ENCODE measurements at places on chromosomes 7 and 10. TPM values are rescaled to one million over a fixed set of nuclear protein-coding genes. Genes with fewer than 3 reads are reported as not detected.

Gene GRID1
- total RNA-seq, result 1.9 TPM

GRCh38 chr10:76733441-76733936 is 904.1 kb downstream of the KCNMA1 start:
- no peak for DNase-seq

- DNase-seq, result no peak
Observed at GRCh38 chr10:119269737-119270136, 62.4 kb downstream of the GRK5 start.

DNA sequence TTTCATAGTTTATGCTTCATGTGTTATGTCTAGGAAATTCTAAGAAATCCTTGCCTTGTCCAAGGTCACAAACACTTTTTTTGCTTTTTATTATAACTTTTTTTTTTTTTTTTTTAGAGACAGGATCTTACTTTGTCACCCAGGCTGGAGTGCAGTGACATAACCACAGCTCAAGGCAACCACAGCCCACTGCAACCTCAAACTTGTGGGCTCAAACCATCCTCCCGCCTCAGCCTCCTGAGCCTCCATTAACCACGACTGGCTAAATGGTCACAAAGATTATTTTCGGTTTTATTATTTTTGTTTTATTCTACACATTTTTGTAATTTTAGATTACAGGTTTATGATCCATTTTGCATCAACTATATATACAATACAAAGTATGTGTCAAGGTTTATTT is 7.1 kb upstream of the FAM204A start:
- no peak for DNase-seq

DNA sequence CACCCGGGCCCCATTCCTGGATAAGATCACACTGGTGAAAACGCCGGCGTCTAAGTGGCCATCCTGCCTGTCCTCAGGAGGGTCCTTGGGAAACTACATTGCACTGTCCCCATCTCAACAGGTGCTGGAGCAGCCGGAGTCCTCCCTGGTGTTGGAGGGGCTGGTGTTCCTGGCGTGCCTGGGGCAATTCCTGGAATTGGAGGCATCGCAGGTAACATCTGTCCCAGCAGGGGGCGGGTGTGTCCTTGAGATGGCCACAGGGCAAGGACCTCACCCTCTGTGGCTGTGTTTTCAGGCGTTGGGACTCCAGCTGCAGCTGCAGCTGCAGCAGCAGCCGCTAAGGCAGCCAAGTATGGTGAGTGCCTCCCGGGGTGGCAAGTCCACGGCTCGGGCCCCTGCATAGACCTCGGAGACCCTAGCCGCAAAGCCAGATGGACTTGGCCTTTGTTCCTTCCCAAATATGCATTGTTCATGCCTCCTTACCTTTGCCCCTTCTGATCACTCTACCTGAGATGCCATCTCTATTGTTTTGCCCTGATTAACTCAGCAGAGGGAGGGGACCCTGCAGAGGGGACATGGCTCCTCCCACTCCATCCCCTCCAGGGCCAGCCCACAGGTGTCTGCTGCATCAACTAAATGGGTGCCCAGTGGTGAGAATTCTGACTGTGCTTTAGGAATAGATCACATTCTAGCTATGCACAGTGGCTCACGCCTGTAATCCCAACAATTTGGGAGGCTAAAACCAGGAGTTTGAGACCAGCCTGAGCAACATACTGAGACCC is 23.8 kb downstream of the ELN start:
- DNase-seq, result peak; percentile 74

- no peak for DNase-seq
Observed at GRCh38 chr10:119680650-119681081, 29.5 kb downstream of the BAG3 start.

DNA sequence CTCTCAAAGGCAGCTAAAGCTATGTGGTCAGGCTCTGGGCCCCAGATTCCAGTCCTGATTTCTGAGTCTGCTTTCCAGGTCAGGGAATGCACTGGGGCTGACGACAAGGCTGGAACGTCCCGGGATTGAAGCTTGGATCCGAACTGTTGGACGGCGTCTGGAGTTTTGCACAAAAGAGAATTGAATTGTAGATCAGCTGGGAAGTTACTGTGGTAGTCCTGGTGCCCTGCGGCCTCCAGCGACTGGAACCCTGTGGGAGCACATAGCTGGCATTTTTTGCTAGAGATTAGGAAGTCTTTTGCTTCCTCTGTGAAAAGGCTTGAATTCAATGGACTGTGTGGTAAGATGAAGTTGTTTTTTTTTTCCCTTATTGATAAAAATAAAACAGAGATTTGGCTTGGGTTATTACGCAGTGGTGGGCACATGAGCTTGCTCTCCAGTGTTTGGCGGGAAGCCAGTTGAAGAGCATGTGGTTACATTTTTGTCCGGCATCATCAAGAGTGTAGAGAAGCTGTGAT is at the start of gene HK1:
Gene HK1 (plus strand): TSS at position 51 of the 518 bp plus-strand sequence.
- no peak for DNase-seq

- no peak for DNase-seq
Observed at GRCh38 chr10:101857802-101858476, 14.3 kb upstream of the KCNIP2 start.

DNA sequence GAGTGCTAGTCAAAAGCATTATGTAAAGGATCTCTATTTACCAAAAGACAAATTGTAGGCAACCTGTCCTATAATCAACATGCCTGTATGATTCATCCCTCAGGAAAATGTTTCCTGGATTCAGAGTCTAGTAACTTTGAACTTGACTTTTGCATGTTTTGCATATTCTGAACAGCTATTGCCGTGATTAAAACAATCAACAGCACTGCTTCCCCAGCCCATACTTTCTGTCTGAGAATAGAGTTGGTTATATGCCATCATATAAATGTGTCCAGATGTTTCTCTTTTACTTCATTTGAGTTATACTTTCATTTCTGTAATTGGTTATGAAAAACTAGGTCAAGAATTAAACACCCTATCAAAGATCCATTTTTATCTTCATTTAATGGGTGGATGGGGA is 83.5 kb downstream of the ZMYND11 start:
- no peak for DNase-seq

DNA sequence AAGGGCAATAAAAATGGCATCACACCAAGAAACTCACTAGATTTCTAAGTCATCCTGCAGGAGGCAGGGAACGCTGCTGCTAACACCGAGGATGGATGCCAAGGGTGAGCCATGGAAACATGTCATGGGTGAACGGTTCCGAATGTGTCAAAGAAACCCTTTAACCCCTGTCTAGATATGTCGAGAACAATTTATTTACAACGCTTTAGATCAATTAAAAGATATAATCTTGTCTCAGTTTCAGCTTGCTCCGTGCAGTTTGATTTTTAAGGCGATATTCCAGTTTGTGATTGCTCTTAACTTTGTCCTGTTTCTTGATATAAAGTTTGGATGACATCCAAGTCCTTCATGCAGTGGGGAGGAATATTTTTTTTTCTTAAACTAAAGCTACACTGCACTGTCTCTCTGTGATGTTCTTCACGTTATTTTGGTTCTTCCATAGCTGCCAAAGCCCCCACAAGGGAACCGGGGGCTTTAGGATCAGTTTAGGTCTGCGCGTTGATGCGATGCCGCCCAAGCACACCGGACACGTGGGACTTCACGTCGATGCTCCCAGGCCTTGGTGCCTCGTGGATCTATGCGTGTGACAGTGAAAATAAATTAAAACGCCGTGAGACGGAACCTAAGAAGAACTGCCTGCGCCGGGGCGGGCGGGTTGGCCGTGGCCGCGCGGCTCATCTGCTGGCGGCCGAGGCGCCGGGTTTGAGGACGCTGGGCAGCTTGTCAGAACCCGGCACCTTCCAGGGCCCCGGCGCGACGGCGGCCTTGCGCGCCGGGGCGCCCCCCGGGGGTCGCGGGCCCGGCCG is 220.3 kb downstream of the PHTF2 start:
- peak; percentile 38 for DNase-seq

- DNase-seq, result no peak
Observed at GRCh38 chr7:145916776-145917175, 199.8 kb upstream of the CNTNAP2 start.

Gene IGF2BP3
- not detected for total RNA-seq

- DNase-seq, result no peak
Observed at GRCh38 chr7:67309764-67310549, 313.3 kb downstream of the TYW1 start.

Gene RABGEF1
- total RNA-seq, result 31.7 TPM

DNA sequence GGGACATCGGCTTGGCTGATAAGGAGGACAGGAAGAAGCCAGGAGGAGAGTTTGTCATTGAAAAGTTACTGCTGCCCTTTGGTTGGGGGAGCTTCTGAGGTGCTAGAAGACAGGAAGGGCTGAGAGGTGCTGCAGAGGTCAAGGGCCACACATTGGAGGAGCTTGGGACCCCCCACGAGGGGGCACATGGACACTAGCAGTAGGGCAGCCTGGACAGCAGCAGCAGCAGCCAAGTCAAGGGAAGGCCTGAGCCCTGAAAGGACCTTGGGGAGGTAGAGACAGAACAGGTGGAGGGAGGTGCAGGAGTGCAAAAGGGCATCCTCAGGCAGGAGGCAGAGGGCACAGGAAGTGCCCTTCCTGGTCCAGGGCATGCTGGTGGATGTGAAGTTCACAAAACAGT is 439.7 kb upstream of the IGFBP3 start:
- DNase-seq, result no peak

DNA sequence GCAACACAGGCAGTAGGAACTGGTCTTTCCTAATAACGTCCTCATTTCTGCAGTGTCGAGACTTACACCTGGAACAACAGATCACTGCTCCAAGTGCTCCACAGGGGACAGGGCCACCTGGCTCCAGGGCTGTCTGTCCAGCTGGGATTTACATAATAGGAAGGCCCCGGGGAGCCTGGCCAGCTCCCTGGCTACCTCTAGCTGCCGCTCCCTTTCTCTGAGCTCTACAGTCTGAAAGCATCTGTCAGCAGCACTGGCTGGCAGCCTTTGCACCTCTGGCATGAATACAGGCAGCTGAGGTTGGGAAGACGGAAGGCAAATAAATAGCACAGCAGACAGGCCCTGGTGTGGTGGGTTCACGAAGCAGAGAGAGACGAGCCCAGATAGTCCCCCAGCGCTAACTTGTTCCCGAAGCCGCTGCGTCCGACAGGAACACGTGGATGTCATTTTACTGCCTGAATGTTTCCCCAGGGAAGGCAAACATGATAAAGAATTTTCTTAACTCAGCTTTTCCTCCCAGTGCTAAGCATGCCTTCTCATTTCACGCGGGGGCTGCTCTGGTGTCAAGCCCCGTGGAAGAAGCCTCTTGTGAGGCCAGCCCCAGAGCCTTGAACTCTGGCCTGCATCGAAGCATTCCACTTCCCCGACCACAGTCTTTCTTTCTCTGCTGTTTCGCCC is 105.4 kb downstream of the ITIH5 start:
- no peak for DNase-seq

Gene ZNF503
- 3.7 TPM for total RNA-seq

DNA sequence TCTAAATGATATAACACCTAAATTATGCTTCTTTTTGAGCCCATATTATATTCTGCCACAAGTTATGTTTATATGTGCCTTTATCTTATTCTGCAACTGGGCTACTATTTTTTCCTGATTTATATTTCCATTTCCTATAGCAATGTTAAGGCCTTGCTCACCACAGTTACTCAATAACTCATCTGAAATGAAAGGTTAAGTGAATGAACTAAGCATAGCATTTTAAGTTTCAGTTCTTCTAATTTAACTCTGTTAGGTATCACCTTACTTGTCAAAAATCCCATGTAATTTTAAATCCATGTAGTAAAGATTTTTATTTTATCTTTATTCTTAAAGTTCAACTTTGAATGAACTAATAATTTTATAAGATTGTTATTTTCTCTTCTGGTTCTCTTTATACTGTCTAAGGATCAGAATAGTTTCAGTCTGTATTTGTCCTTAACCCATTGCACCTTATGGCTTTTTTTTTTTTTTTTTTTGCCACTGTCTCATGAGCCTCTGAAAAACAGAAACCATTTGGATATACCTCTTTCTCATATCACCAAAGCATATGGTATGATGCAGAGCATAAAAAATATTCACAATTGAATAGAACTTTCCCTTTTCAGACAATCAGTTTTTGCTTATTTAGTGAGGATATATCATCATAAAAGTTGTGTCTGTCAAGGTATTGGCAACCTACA is 301.8 kb upstream of the ZWINT start:
- DNase-seq, result no peak

Gene RAMP3
- total RNA-seq, result 5.4 TPM

Gene PTPN20
- total RNA-seq, result 1.6 TPM

Data from mucosa of descending colon (tissue), 3 donors.